ENCODE measurements at places on chromosomes 7 and 10.

- DNase-seq = no peak
Measured at GRCh38 chr10:21943633-21944265, 59.8 kb downstream of the DNAJC1 start.

- DNase-seq = no peak
Measured at GRCh38 chr10:75708060-75708459, 276.6 kb downstream of the LRMDA start.

GRCh38 chr7:3914051-3914775 lies 613.2 kb downstream of the SDK1 start:
- no peak for DNase-seq

DNA sequence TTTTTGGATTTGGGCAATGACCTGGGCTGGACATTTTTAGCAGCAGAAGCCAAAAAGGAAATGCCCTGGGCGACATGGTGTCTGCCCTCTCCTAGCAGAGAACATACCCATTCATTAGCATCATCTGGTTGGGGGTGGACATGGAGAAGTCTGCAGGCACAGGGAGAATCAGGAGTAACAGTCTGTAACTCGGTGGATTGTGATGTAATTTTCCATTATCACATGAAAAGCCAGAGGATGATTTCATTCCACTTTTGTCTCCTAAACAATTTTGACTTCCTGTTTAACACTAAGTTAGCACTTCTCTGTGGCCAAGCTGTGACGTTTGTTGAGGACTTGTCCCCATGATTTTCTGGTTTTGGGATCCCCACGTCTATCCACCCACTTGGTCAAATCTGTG lies 153.8 kb upstream of the HABP2 start:
- DNase-seq = no peak

DNA sequence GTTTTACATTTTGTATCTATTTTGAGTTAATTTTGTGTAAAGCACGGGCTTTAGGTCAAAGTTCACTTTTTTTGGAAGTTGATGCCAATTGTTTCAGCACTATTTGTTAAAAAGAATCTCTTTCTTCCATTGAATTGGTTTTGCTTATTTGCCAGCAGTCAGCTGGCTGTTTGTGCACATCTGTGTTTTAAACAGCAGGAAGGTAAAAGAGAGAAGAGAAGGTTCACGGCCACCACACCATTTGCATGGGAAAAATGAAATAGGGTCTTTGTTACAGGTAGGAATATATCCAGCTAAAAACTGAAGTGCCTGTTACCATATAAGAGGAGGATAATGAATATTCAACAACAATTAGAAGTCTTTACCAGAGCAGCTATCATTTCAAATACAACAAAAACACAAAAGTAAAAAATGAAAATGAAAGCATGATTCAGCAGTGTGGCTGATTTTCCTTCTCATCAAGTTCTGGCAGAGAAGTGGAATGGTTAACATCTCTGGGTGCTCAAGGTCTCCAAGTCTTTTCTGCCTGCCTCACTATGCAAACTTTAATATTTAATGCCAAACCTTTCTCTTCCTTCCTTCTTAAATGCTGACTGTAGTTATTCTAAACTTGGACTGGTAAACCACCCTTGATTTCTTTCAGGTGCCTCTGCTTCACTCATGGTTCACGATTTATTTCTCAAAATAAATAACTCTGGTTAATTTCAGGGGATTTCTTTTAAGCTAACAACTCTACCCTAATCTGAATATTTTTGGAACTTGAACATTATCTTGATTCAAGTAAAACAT lies 841.5 kb downstream of the GRM8 start:
- no peak for DNase-seq
